ENCODE measurements at places on chromosomes 7 and 10. TPM values are rescaled to one million over a fixed set of nuclear protein-coding genes. Genes with fewer than 3 reads are reported as not detected.

- DNase-seq = no peak
These were observed 3.0 kb upstream of the NRP1 start for GRCh38 chr10:33337326-33337957.

GRCh38 chr10:21368728-21369425 is 156.6 kb downstream of the SKIDA1 start:
- no peak for DNase-seq

- no peak for DNase-seq
These were observed 285.2 kb upstream of the MKLN1 start for GRCh38 chr7:131042269-131043160.

DNA sequence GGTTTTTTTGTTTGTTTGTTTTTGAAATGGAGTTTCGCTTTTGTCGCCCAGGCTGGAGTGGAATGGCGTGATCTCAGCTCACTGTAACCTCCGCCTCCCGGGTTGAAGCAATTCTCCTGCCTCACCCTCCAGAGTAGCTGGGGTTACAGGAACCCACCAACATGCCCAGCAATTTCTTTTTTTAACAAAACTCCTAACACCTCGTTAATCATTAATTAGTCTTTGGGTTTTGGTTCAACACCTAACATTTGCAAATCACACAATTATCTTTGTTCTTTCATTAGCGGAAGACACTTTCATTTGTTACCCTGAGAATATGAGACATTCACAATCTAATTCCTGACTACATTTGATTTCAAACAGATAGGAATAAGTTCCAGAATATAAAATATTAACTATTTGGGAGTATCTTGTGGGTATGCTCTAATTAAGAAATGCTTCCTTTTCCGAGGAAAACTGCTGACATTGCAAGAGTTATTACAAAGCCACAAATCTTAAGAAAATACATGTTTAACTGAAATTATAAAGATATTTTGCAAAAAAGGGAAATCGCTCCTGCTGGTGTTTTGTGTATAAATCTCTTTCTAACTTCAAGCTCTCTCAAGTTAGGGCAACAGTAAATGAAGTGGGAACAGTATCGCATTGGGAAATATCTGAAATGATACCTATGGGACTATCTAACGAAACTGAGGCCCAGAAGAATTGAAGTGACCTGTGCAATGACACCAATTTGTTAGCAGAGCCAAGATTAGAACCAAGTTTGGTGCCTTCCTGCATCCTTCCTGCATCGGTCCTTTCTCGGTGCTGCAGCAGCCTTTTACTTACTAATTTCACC is 1.2 kb upstream of the LSM8 start:
- peak; percentile 5 for DNase-seq

- no peak for DNase-seq
These were observed 284.4 kb downstream of the CRPPA start for GRCh38 chr7:16136896-16137295.

DNA sequence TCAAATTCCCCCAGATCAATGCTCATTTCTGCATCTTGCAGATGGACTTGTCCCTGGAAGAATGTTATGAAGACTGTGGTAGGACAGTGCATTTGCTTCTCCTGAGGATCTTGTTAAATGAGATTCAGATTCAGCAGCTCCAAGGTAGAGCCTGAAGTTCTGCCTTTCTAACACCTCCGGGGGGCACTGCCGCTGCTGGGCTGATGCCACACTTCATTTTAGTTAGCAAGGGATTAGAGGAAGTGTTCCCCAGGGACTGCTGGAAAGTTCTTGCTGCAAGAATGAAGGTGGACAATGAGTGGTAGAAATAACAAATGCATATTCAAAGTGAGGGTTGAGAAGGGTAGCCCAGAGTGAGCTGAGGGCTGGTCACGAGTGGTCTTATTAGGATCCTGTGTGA is 434.3 kb upstream of the AKR1E2 start:
- DNase-seq = no peak

Gene CHAT
- not detected for polyA plus RNA-seq

Gene VWC2
- 1.4 TPM for polyA plus RNA-seq

GRCh38 chr10:91137822-91138221 is 82.6 kb upstream of the PCGF5 start:
- no peak for DNase-seq

DNA sequence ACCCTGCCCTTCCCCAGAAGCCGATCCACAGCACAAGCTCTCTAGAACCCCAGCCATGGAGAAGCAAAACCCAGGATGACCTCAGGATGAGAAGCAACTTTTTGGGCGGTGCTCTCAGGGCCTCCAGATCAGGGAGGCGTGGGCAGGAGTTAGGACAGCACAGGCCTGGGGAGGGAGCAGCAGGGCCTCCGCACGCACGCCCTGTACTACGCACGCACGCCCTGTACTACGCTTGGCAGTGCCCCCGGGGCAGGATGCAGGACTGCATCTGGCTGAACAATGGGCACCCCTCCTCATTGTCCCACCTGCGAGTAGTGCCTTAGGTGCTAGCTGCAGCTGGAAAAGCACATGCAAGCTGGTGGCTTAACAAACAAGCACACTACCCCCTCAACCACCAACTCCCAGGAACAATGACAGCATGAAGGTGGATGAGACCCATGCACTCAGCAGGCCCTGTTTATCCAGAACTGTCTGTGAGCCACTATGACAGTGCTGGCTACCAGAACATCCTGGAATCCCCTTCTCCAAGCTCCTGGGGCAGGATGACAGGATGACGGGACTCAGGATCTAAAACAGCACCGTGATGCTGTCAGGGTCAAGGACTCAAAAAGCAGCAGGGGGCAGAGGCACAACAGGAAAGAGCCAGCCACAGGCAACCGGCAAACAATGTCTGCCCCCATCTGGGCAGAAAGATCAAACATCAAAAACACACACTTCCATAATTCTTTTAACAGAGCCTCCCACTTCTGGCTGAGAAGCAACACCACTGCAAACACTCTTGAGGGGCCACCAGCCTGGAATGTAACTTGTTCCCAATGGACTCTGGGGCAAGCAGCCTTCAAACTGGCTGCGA is 11.8 kb downstream of the PODXL start:
- no peak for DNase-seq

DNA sequence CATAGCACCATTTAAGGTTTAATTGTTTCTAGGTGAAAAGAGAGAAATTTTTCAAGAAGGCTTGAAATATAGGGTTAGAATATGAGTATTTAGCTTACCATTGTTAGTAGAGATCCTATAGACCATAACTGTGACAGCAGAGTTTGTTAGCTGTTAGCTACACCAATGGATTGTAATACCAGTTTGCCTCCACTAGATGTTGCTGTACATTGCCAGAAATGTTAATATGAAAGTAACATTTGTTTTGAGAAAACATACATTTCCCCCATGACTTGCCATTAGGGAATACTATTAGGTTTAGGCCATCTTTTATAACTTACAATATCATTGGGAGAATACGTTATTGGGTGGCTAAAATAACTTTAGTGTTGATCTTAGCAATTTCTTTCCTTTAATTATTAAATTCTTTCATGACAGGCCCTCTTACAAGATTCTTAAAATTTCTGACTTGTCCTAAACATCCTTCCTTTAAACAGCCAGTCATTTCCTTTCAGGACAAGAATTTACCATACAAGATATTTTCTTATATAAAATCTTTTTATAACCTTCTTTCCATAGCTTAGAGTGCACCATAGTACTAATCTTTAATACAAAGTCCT is 39.5 kb downstream of the ZNF117 start:
- DNase-seq = peak; percentile 20

Gene PRLHR
- not detected for polyA plus RNA-seq

- peak; percentile 55 for DNase-seq
These were observed 43.7 kb downstream of the CPVL start for GRCh38 chr7:29102558-29103151.

DNA sequence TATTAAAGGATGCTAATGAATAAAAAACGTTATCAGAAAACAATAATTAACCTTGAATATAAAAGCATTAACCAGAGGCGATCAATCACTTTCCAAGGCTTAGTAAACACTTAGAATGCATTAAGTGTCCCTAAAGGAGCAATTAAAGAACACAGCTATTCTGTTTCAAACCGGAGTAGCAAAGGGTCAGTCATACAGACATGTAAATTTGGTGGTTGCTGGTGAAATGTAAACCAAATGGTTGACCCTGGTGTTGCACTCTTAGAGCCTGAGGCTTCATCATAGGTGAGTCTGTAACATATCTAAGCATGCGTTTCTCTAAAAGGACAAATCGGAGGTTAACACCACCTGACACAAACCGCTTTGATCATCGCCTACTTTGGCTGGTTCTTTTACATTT is 1280.1 kb downstream of the TYW1 start:
- DNase-seq = no peak

DNA sequence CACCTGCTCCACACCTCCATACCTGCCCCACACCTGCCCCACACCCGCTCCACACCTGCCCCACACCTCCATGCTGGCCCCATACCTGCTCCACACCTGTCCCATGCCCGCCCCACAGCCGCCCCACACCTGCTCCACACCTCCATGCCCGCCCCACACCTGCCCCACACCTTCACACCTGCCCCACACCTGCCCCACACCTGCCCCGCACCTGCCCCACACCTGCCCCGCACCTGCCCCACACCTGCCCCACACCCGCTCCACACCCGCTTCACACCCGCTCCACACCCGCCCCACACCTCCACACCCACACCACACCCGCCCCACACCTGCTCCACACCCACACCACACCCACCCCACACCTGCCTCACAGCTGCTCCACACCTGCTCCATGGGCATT is 53.0 kb downstream of the PARP12 start:
- DNase-seq = no peak

DNA sequence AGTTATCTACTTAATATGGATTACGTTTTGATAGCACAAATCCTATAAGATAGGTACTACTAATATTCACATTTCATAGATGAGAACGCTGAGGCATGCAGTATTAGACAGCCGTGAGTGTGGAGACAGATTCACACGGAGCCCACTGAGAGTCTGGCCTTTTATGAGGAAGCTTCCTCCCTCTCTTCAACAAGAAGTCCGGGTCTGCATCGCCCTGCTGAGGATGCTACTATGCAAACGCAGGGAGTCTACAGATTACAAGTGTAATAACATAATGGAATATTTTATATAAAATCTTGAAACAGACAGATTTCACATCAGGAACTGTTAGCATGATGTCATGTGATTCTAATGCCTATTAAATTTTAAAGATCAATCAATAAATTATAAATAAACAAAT is 255.9 kb upstream of the GLI3 start:
- no peak for DNase-seq

GRCh38 chr7:128102490-128103291 is 71.5 kb upstream of the LRRC4 start:
- no peak for DNase-seq

DNA sequence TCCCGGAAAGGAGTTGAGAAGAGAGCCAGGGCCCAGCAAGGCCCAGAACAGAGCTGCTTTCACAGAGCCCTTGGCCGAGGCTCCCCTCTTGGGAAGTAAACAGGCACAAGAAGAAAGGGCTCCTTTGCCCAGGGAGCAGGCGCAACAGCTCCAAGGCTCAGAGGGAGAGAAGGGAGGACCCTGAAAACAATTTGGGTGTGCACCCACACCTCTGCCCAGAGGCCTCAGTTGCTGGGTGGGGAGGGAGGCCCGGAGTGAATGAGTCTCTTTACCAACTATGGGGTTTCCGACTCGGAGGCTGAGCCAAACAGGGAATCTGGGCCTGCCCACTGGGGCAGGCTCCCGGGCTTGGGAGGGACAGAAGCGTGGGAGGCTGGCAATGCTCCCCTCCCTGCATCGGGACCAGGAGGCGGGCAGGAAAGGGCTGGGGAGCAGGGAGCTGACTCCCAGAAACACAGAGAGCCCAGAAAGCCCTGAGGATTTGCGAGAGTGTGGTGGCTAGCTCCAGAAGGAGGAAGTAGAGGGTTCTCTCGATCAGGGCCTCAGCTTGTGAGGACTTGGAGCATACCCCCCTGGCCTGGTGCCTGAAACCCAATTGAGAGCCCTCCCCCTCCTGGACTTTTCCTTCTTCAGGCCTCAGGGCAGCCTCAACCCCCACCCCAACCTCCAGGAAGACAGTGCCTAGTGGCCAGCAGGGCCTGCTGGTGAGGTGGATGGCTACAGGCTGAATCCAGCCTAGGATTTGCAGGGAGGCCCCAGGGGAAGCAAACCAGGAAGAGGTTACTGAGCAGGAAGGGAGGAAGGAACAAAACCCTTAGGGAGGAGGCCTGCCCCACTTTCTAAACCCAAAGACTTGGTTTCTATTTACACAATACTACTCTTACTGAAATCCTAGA is 6.2 kb downstream of the C10orf105 start:
- no peak for DNase-seq

DNA sequence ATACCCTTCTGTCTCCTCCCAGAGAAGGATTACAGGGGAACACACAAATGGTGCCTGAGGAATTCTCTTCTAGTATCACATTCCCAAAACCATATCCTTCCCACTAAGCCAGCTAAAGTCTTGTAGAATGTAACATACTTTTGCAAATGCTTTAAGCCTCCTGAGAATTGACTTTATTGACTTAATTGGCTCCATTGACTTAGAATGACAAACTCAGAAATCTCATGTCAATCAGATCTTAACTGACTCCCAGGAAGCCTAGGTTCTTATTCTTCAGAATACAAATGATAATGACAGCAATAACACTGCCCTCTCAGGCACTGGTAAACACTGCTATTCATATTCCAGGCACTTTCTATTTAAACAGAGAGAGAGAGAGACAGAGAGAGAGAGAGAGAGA is 356.9 kb upstream of the PRKCQ start:
- DNase-seq = no peak

Gene PTPRE
- 5.5 TPM for polyA plus RNA-seq

Gene TUBB8
- 0.55 TPM for polyA plus RNA-seq

DNA sequence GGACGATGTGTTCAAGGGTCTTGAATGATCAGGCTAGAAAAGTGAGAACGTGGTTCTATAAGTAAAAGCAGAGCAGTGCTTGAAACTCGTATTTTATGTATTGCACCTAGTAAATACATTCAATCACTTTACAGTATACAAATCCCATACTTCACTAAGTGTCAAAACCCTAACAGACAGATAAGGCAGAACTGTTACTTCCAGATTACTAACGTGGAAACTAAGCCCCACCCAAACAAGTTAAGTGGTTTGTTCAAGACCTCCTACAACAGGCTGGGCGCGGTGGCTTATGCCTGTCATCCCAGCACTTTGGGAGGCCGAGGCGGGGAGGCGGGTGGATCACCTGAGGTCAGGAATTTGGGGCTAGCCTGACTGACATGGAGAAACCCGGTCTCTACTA is 9.2 kb upstream of the MYO1G start:
- no peak for DNase-seq

GRCh38 chr7:20152511-20152910 is 64.7 kb downstream of the MACC1 start:
- no peak for DNase-seq

DNA sequence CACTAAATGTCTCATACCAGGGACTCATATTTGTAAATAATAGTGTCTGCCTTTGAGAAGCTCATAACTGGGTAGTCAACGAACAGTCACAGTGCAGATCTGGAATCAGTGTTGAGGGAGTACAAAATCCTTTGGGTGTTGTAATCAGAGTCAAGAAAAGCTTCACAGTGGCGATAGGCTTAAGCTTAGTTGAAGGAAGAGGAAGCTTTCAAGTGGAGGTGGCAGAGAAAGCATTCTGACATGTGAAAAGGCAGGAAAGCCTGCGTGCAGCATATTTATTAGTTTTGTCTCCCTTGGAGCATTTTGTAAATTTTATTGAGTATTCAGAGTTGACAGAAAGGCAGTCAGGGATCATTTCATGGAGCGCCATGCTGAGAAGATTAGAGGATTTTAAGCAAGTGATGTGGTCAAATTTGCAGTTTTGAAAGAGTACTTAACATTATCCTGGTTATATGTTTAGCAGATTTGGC is 104.9 kb downstream of the ADK start:
- no peak for DNase-seq
